ENCODE measurements at places on chromosomes 7 and 10.

DNA sequence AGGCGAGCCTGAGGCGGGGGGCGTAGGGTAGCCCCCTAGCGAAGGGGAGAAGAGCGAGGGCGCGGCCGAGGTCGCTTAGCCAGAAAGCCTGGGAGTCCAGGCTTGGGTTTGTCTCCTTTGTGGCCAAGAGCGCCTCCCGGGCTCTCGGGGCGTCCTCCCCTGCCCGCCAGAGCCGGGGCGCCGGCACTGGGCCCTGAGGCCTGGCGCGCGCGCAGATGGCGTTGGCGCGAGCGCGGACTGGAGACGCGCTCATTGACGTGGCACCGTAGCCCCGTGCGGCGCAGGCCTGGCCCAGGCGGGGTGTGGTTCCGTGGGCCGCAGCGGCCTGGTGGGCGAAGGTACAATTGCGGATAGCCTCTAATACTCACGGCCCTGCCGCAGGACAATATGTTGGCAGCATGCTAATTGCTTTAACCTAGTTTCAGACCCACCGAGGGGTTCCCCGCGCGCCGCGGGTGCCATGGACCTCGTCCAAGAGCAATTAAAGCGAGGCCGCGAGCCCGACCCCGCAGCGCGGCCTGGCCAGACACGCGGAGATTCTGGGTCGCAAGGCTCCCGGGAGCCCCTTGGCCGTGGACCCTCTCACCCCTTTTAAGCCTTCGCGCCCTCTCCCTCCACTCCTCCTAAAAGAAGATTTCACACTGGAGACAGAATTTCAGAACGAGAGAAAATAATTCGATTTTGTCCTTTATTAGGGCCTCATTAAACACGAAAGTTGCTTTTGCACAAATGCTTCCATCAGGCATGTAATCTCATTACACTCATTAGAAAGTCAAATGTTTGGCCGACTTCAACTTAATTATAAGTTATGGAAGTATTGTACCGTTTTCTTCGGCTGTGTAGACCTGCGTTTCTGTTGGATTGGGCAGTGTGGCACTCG, 3.1 kb downstream of the PTF1A start:
- DNase-seq: no peak

DNA sequence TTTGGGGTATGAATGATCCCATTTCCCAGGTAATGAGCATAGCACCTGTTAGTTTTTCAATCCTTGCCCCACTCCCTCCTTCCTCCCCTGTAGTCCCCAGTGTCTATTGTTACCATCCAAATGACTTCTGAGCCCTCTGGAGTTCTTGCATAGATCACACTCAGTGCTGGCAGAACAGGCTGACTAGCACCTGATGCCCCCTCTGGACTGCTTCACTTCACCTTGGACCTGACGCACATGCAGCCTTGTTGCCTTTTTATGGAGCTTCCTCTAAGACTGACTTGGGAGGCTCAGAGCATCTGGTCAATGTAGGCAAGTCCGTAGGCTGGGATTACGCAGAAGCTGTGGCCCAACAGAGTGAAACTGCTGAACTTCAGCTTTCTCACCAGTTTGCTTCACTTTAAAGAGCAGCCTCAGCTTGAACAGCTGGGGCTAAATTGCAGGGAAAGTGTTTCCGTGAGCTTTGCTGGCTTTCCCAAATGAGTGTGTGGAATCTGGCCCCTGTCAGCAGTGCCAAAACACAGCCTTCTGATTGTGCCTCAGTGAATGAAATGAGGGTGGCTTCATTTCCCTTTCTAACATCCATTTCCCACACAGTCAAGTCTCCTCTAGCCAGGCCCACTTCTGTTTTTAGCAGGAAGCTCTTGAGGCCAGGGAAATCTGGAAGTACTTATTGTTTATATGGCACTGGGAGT, 48.5 kb downstream of the NXPH1 start:
- no peak for DNase-seq

- peak; percentile 51 for DNase-seq
Measured at GRCh38 chr10:58590152-58590840, 77.6 kb downstream of the BICC1 start.

DNA sequence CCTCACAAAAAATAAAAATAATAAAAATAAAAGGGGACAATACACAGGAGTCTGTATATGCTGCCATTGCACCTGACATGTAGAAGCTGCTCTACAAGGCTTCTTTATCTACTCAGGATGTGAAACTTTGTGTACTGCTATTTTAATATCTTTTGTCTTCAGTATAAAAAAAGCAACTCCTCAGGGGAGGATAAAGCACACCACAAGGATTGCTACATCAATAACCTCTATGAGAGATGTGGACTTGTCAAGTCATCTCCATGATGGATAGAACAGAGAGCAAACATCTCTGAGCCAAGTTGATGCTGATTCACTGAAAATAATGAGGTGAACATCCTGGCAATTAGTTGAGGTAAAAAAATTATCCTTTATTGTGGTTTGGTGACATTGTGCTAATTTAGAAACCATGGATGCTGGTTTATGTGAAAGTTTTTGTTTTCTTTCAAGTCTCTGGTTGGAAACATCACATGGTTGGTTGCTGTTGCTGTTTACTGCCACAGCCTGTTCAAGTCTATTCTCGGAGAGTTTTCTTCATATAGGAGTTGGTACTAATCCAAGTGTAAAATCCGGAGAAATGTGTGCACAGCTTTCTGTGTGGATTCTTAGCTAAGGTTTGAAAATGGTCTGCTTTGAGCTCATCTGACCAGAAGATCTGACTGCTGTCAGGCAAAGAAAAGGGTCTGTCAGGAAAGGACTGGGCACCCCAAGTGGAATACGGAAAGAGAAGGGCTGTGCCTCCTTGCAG, 1.5 kb upstream of the HECW1 start:
- DNase-seq: no peak

DNA sequence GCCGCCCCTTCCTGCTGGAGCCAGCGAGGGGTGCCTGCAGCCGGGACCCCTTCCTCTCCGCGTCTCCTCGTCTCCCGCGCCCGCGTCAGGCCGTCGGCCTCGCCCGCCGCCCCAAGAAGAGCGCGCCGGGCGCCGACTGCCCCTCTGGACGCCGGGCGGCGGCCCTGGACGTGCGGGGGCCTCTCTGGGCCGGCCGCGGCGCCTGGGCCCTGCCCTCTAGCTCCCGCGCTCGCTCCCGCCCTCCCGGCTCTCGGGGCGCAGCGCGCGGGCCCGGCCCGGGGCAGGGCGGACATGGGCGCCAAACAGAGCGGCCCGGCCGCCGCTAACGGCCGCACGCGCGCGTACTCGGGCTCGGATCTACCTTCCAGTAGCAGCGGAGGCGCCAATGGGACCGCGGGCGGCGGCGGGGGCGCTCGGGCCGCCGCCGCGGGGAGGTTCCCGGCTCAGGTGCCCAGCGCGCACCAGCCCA, 704 bp downstream of the ZNRF2 start:
- no peak for DNase-seq

DNA sequence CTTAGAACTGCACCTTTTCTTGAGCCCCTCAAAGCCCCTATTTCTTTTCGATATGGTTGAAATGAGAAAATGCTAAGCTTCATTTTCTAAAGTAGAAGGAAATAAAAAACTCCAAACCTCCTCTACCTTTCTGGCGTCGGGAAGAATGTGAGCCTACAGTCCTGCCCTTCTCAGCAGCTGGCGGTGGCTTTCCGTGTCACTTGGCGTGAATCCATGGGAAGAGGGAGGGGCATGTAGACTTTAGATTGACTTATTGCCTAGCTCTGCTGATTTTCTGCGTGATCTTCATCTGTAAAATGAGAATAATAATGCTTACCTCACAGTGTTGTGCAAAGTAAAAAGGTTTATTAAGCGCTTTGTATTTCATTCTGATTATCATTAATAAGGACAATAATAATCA, 35.0 kb downstream of the PRR15 start:
- DNase-seq: no peak

GRCh38 chr10:126223512-126224067, 164.7 kb downstream of the ADAM12 start:
- no peak for DNase-seq

- DNase-seq: no peak
Measured at GRCh38 chr7:38751416-38751815, 120.2 kb upstream of the AMPH start.

- no peak for DNase-seq
Measured at GRCh38 chr7:123184271-123184670, 15.5 kb downstream of the SLC13A1 start.

DNA sequence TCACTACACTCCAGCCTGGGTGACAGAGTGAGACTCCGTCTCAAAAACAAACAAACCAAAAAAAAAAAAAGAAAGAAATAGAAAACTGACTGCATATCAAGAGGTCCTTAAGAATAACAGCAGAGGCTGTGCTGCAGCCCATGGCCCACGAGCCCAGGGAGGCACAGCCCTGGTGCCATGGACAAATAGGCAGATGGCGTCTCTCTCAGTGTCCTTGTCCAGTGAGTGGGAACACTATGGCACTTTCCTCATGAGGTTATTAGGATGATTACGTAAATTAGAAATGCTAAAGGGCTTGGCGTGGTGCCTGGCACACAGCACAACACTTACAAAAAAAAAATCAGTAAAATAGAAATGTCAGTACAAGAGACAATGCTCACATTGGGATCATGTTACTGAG, 33.4 kb upstream of the PFKP start:
- DNase-seq: no peak

Data from A549 (cell line).